Thyroid gland (tissue), 4 donors: ENCODE measurements at places on chromosomes 11 and 22. TPM values are rescaled to one million over a fixed set of nuclear protein-coding genes. Genes with fewer than 3 reads are reported as not detected.

GRCh38 chr22:42243802-42244060 is 26.7 kb downstream of the TCF20 start:
- no peak for DNase-seq

DNA sequence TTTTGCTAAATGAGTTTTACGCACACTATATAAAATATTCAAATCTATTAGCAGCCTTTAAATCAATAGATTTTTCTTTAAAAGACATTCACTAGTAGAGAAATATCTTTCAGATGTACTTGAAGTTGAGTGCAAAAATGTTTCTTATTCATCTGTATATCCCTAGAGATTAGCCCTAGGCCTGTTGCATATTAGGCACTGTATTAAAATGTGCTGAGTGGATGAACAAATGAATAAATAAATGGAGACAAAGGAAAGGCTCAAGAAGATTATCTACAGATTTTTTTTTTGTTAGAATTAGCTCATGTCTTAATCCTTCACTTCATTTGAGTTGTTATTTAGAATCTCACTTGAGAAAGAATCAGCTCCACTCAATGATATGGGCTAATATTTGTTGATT is 12.0 kb upstream of the MMP13 start:
- DNase-seq = no peak

DNA sequence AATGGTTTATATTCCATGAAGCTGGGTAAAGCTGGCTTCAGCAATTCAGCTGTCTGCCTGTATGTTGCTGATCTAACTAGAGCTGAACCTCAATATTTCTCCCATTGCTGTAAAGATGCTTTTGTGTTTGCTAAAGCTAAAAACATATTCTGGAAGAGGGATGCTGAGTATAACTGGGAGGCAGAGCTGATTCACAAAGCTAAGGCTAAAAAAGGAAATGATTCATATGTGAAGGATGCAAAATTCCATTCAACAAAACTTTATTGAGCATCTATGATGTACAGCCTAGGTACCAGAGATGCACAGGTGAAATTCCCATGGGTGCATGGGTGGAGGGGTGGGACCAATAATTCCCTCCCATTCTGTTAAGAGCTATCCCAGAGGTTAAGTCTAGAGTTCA is 193.9 kb downstream of the KIF18A start:
- DNase-seq = no peak

- DNase-seq = no peak
These were observed 85.9 kb downstream of the MICAL2 start for GRCh38 chr11:12196308-12196707.

DNA sequence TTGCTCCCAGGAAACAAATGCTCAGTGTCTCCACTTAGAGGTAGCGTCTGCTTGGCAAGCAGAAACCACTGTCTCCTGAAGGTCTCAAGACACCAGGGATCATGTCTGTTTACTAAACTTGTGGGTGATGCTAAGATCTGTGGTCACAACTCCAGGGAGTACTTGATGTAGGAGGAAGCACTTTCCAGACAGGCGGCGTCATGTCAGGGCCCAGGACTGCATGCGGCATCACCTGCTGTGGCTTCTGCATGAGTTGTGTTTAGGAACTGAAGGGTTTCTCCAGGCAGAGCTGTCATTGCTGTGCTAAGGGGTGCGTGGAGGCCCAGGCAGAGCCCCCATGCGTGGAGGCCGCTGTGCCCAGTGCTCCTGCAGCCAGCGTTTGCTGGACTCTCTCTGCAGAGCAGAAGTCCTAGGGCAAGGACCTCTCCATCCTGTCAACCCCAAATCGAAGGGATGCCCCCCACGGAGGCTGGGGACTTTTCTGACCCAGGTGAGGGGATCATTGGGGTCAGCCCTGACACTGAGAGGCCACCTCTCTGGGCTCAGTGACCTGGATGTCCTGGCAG is 8.1 kb upstream of the PANX2 start:
- no peak for DNase-seq

DNA sequence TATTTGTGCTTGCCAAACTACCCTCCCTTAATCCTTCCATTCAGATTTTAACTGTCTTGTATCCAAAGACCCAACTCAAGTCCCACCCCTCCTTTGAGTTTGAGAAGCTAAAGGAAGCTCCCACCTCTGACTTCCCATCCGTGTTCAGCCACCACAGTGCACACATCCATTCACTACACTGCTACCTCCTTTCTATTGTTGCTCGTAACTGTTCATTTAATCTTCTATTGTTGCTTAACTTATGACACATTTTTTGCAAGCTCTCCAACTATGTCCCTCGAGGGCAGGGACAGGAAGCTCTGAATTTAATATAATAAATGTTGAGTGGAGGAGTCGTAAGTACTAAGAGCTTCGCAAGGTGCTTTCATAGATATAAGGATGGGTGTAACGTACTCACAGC is 10.4 kb downstream of the LARGE1 start:
- DNase-seq = no peak

GRCh38 chr22:19143967-19144400 is 467 bp downstream of the ESS2 start:
- DNase-seq = no peak

- DNase-seq = no peak
These were observed 238.7 kb downstream of the FAM181B start for GRCh38 chr11:82494988-82495432.

DNA sequence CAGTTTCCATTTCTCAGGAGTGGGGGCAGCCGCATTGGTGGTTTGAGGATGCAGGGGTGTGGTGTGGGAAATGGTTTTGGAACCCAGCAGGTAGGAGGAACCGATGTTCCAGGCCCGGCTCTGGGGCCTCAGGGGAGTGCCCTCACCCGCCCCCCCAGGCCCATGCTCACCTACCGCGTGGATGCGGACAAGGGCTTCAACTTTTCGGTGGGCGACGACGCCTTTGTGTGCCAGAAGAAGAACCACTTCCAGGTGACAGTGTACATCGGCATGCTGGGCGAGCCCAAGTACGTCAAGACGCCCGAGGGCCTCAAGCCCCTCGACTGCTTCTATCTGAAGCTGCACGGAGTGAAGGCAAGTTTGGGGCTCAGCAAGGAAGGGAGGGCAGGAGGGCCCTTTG is 18.6 kb downstream of the TMEM258 start:
- DNase-seq = no peak

DNA sequence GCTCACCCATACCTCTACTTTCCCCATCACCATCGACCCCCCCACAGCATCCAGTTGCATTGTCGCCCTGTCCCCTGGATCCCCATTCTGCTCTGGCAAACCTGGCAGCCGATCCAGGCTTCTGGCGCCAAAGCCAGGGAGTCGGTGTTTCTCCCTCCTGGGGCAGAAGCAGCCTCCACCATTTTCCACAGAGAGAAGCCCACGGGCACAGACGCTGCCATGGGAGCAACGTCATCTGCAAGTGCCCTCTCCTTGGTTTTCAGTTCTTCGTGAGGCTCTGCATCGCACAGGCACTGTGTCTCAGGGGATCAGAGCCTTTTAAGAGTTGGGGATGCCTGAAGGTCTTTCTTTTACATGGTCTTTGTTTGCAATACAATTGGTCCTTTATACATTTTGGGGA is 2.3 kb downstream of the YPEL4 start:
- no peak for DNase-seq

- no peak for DNase-seq
These were observed 802 bp downstream of the SYT13 start for GRCh38 chr11:45285250-45285828.

DNA sequence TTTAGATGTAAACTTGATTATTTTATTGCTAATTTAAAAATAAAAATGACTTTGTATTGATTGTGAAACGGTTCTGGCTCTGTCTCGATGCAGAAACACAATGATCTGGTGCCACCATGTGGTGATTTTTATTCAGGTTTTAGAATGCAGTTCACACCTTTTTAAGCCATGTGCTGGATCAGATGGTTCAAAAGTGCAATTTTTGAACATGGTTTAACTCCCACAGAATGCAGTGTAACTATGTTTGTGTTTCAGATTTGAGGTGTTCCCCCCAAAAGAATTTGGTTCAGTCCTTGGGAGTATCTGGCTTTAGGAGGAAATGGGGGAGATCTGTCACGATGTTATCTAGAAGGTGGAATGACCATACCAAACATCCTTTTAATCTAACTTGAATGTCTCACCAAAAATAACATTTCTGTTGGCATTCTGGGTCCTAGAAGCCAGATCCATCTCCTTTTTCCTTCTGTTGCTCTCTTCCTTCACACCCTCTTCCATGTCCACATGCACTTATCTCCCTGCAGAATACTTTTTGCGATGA is 7.9 kb downstream of the MRPL16 start:
- DNase-seq = no peak

DNA sequence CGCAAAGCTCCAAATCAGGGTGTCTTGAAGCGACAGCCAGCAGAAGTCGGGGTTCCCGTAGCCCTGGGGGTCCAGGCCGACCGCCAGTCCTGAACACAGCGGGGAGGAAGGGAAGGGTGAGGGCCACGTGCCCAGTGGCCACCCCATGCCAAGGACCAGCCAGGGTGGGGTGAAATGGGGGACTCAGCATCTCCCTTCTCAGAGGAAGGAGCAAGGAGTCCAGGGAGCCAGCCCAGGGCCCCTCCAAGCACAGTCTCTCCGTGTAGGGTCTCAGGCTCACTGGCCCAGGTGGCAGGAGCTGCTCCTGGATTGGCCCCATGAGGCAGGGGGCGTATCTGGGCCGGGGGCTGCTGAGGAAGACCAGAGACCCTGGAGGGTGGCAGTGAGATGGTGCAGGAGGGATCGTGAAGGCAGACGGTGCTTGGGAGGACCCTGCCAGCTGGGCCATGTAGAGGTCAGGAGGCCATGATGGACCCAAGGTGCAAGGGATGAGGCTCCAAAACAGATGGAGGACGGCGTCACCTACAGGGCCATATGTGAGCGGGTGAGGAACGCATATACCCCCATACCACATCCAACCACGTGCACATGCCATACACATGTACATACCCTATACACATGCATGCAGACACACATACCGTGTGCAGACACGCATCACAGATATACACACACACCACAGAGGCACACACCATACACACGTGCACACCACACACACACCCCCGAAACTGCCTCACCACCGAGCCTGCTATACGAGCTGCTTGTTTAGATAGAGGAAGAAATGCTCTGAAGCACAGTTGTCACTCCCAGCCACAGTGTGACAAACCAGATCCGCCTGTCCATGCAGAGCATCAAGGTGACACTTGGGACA is 34.4 kb downstream of the TRMU start:
- no peak for DNase-seq

- DNase-seq = no peak
These were observed 34.2 kb downstream of the ABTB2 start for GRCh38 chr11:34323601-34324000.

GRCh38 chr11:134033696-134034491 is 35.0 kb upstream of the JAM3 start:
- DNase-seq = peak; percentile 92

GRCh38 chr11:7004482-7004881 is 15.7 kb downstream of the ZNF214 start:
- DNase-seq = no peak

DNA sequence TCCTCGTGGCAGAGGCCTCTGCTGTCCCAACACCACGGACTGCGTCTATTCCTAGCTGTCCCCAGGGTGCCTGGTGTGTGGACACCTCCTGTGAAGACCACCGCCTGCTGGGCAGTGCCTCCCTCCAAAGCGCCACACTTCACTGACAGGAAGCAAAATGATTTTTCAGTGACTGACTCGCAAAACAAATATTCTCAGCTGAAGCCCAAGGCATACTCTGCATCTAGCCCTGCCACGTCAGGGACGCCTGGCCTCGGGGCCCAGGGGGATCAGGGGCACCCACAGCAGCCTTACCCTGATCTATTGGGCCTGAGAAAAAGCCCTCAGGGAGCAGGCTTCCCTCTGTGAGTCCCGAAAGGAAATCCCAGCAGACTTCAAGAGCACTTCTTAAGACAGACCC is 2.2 kb downstream of the BRD1 start:
- DNase-seq = no peak

DNA sequence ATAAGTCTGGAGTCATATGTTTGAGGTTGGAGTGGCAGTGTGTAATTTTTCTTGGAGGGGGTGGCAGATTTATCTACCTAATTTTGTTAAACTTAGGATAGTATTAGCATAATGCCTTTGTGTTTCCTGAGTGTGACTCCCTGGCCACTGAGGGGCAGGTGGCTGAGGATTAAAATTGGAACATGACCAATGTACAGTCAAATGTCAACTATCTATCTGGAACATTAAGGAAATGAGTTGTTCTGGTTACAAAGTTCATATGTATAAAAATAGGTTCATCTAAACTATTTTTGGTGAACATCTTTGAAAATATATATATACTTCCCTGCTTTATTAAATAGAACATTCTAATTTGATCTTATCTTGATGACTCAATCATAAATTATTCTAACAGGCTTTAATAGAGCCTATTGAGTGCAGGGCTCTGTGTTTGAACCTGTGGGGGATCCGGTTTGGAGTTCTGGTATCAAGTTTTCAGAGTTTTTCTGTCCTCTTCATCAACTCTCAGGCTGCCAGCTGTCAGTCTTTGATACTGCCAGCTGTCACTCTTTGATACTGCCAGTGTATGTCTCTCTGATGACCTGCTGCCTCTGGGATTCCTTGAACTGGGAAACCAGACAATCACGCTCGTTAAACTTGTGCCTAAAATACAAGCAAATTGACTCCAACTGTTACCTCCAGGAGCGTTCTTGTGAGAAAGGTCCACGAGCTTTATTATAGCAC is 309.6 kb downstream of the METTL15 start:
- no peak for DNase-seq

GRCh38 chr22:37027556-37027955 is 8.0 kb downstream of the MPST start:
- DNase-seq = no peak

GRCh38 chr11:100682247-100682969 is 4.7 kb upstream of the ARHGAP42 start:
- DNase-seq = no peak

NXPE1 gene
- not detected for total RNA-seq

KCNJ5 gene
- 0.56 TPM for total RNA-seq

CSNK2A3 gene
- total RNA-seq = 2.8 TPM

CDC42EP1 gene
- 23.3 TPM for total RNA-seq

APOL4 gene
- 16.1 TPM for total RNA-seq

SPI1 gene
- total RNA-seq = 18.0 TPM

P2RY6 gene
- total RNA-seq = 2.6 TPM

BAIAP2L2 gene
- 1.7 TPM for total RNA-seq
